ENCODE measurements at places on chromosomes 13 and 19.

DNA sequence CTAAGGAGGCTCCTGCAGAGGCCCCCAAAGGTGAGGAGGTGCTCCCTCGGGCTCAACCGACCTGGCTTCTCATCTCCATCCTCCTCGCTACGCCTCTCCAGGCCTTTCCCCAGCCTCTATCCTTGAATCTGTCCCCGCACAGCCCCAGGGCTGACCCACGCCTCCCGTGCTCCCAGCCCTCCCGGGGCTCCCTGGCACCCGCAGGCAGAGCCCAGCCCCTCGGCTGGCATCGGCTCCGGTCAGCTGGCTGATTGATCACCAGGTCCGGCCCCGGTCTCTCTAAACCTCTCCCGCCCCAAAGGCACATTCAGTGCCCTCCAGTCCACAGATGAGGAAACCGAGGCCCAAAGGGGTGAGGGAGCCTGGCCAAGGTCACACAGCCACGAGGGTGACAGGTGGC is 2.5 kb downstream of the MYBPC2 start:
- DNase-seq: no peak

GRCh38 chr19:11560404-11561051 is 1.5 kb upstream of the ELOF1 start:
- peak; percentile 62 for DNase-seq

DNA sequence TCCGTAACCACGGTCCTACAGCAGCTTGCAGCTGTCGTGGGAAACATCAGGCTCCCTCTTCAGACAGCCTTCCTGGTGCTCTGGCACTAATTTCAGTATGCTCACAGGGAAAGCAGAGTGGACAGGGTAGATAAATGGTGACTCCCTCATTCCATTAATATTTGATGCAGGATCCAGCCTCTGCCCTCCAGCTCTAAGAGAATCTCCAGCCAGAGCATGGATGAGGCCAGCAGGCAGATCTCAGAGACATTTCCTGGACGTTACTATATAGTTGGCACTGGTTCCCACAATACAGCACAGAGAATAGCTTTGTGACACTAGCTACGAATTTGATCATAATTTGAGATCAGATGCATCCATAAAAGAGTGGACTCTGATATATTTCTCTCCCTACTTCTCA is 341.4 kb downstream of the LIG4 start:
- no peak for DNase-seq

DNA sequence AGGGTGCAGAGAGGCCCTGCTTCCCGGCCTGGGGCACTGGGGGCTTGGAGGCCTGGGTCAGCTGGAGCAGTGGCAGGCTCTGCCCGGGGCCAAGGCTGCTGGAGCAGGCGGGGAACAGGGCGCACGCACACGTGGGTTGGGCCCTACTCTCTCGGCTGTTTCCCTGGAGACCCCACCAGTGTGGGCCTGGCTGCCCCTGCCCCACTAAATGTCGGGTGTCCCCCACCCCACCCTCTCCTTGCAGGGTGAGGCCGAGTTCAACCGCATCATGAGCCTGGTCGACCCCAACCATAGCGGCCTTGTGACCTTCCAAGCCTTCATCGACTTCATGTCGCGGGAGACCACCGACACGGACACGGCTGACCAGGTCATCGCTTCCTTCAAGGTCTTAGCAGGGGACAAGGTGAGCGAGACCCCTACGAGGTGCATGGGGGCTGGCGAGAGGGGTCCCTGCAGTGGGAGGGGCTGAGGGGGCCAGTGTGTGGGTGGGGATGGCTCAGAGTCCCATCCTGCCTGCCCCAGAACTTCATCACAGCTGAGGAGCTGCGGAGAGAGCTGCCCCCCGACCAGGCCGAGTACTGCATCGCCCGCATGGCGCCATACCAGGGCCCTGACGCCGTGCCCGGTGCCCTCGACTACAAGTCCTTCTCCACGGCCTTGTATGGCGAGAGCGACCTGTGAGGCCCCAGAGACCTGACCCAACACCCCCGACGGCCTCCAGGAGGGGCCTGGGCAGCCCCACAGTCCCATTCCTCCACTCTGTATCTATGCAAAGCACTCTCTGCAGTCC is 15.3 kb downstream of the CAPN12 start:
- DNase-seq: no peak

Data from GDM1 (cell line).